Activated T-cell treated with anti-CD3 and anti-CD28 coated beads, Interleukin-2, amount 50 U/mL, for 48 hours (primary cell): ENCODE measurements at places on chromosomes 2 and 18.

- no peak for DNase-seq
Observed at GRCh38 chr2:178553047-178553446, 72.8 kb downstream of the PLEKHA3 start.

DNA sequence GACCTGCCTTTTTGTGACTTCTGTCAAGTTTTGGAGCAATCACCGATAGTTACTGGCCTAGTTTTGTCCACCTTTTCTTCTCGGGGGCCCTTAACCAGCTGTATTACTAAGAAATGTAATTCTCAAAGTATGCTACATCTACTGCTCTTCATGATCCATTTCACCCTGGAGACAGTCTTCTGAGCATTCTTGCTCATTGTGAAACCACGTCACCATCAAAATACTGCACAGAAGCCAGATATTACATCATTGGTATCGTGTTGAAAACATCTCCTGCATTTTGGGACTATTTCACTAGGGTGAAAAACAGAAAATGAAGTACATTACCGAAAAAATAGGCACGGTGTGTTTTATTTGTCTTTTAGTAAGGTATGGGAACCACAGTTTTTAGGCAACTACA lies 11.7 kb downstream of the LYPD6B start:
- DNase-seq, result no peak

DNA sequence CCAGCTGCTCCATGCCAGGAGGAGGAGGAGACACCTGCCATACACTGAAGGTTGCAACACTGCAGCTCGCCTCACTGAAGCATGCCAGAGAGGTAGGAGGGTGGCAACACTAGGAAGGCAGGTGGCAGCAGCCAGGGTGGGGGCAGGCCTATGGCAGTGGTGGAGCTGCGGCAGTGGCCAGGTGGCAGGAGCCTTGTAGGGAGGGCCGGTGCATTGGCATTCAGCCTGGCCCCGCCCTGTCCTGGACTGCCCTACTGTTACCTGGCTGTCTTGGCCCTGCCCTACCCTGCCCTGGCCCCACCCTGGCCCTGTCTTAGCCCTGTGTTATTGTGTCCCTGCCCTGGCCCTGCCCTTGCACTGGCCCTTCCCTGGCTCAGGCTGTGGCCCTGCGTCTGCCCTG lies 7.4 kb upstream of the ANKRD62 start:
- no peak for DNase-seq

DNA sequence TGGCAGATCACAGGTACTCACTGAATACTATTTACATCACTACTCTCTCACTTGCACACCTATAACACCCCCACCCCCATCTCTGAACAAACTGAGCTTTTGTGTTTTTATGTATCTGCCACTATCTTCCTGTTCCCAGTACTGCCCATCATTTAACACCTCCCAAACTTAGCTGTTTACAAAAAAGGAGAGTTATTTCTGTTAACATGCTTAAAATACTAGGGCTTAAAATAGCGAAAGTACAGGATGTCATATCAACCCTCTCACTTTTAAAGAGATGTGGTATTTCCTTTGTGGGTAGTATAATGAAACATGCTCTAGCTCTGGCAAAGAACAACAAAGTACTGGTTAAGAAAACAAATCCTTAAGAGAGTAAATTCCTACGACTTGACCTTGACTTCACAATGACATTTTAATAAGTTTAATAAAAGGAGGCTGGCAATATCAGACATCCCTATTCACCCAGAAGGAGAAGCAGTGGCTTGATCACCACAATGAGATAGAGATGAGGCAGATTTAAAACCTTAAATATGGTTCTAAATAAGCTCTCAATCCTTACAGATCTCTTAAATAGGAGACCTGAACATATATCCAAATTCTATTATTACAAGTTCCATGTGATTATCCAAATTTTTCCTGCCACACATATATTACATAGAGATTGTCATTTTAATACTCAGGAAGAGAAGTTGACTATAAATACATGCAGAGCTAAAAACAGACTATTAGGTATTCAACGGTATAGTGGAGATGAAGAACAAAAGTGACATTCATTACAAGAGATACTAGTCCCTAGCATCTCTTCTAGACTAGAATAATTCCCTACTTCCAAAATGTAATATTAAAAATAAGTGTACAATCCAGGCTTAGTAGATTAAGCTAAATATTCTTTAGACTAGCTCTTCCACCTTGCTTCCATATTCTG lies 36.9 kb downstream of the TRAK2 start:
- no peak for DNase-seq

DNA sequence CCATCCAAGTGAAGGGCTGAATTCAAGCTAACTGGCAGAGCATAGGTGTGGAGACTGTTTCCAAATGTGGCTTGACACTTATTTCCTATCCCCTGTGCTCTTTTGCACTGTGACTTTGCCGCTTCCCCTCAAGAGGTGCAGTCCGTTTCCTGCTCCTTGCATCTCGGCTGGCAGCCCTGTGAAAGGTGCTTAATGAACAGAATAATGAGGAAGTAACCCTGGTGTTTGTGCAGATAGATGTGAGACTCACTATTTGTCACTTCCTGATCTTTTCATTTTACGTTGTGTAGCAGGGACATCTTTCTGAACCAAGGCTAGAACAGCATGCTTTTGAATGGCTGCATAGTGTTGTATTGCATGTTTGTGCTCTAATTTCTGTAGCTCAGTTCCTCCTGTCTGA lies 60.8 kb downstream of the CEP192 start:
- no peak for DNase-seq

DNA sequence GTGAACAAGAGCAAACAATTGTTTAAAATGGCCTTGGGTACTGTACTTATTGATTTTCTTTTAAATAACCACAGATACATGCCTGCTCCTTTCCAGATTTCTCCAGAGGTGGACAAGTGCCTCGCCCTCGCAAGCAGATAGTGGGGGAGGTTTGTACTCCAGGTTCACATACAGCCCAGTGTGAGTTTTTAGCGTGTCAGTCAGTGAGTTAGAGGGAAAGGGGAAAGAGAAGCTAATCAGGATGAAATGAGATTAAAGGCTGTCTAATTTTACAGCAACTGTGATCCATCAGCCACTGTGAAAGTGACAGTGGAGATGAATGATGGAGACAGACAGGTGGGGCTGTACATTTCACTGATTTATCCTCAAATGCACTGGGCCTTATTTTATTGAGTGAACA lies 74.7 kb downstream of the KLHL14 start:
- DNase-seq, result no peak

- no peak for DNase-seq
Observed at GRCh38 chr2:67792681-67793091, 270.1 kb downstream of the C1D start.

DNA sequence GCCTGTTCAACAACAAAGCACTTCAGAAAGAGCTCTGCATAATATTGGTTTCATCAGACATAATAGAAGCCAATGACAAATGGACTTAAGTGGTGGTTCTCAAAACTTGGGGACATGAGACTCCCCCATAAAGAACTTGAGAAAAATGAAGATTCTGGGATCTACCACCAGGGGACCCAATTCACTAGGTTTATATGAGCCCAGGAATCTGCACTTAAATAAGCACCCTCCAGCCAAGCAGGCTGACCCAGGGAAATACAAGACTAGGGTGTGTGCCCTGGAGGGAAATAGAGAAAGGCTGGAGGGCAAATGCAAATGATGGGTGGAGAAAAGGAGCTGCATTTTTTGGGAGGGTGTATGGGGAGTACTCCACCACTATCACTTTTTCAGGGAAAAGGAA lies 52.5 kb downstream of the SATB2 start:
- no peak for DNase-seq

DNA sequence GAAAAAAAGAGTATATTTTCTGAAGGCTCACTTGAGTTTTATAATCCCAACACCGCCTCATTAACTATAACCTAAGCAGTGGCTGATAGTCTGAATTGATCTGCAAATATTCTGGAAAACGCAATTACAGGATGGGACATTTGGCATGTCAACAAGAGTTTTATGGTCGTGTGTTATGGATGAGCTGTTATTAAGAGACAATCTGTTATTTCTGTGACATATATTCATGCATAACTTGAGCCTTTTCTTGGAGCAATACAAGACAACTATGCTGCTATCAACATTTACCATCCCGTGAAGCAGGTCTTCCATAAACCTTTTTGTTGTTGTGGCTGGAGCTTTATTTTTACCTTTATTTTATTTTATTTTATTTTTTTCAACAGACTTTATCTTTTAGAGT lies 164.4 kb downstream of the SCG2 start:
- DNase-seq, result no peak

- no peak for DNase-seq
Observed at GRCh38 chr2:100376836-100377235, 40.6 kb downstream of the CHST10 start.
